CD8-positive, alpha-beta memory T cell (primary cell): ENCODE measurements at places on chromosomes 16 and 17. TPM values are rescaled to one million over a fixed set of nuclear protein-coding genes. Genes with fewer than 3 reads are reported as not detected.

Gene ALOX12B
- not detected for polyA plus RNA-seq

DNA sequence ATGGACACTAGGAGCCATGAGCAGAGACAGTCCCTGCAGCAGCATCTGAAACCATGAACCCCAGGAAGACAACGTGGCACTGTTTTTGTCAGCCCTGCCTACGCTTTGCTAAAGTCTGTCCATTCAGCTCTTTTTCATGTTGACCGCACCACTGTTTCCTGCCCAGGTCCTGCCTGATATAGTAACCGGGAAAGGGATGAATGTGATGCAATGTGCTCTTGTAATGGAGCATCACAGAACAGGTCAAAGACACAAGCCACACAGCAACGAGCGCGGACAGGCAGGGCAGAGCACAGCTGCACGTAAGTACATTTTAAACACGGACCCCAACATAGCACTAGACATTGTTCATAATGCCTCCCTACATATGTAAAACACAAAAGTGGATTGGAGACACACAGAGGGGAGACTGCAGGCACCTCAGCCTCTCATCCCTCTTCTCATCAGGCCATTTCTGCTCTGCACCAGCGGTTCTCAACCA is 16.9 kb upstream of the TNFRSF13B start:
- peaks cover 41% of the 10 kb centered on the region for H3K4me1 ChIP-seq
- no peaks in the 10 kb centered on the region for H3K27me3 ChIP-seq
- no peaks in the 10 kb centered on the region for H3K36me3 ChIP-seq
- peak overlapping the region; percentile 4 for H3K4me3 ChIP-seq
- H3K27ac ChIP-seq: peak overlapping the region; percentile 43

GRCh38 chr16:66651474-66651765 is 45.1 kb downstream of the CMTM4 start:
- peaks cover 9% of the 10 kb centered on the region for H3K4me1 ChIP-seq
- H3K4me3 ChIP-seq: peak overlapping the region; percentile 45
- no peak for DNase-seq

GRCh38 chr16:1297018-1297696 is 12.3 kb upstream of the UBE2I start:
- peaks cover 5% of the 10 kb centered on the region for H3K4me1 ChIP-seq
- H3K36me3 ChIP-seq: no peaks in the 10 kb centered on the region
- no peak for DNase-seq
- H3K4me3 ChIP-seq: no peak overlapping the region
- no peaks in the 10 kb centered on the region for H3K27me3 ChIP-seq
- H3K27ac ChIP-seq: peak overlapping the region; percentile 64

Gene TAX1BP3
- 38.9 TPM for polyA plus RNA-seq

GRCh38 chr17:37543637-37544052 is 54.0 kb downstream of the DUSP14 start:
- H3K27ac ChIP-seq: no peak overlapping the region
- no peak for DNase-seq
- H3K4me1 ChIP-seq: peaks cover 14% of the 10 kb centered on the region
- H3K4me3 ChIP-seq: no peak overlapping the region
- H3K27me3 ChIP-seq: no peaks in the 10 kb centered on the region

DNA sequence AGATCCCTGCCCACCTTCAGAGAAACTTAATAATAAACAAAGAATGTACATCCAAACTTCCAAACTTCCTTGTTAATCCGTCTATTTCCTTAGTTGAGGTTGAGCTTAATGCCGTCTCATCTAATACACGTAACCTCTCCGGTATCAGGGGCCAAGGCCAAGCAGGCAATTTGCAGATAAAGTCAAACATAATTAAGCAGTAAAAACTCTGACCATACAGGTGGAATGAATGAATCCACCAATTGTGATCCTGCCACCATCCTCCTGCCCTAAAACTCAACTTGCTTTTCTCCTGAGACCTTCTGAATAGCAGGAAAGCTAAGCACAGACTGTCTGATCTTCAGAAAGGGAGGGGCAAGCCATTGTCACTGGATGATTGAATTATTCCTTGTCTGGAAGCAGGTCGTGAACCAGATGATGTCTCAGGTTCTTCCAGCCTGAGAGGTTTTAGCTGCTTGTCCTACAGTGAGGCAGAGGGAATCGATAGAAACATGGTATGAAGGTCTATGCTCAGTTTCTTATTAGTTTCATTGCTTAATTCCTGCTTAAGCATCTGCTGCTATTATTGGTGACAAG is 1111.8 kb upstream of the EEF2KMT start:
- no peaks in the 10 kb centered on the region for H3K27me3 ChIP-seq
- no peak for DNase-seq
- H3K4me1 ChIP-seq: no peaks in the 10 kb centered on the region
- H3K4me3 ChIP-seq: no peak overlapping the region
- H3K27ac ChIP-seq: no peak overlapping the region

Gene HOXB1
- not detected for polyA plus RNA-seq

- no peaks in the 10 kb centered on the region for H3K27me3 ChIP-seq
- no peak overlapping the region for H3K27ac ChIP-seq
- no peaks in the 10 kb centered on the region for H3K36me3 ChIP-seq
- no peak for DNase-seq
- H3K4me1 ChIP-seq: peaks cover 1% of the 10 kb centered on the region
- H3K4me3 ChIP-seq: no peak overlapping the region
These were observed 39.4 kb downstream of the OTOA start for GRCh38 chr16:21703156-21703555.

GRCh38 chr17:30421592-30421991 is 42.9 kb downstream of the CPD start:
- H3K4me1 ChIP-seq: no peaks in the 10 kb centered on the region
- H3K4me3 ChIP-seq: no peak overlapping the region
- no peak overlapping the region for H3K27ac ChIP-seq
- no peak for DNase-seq
- H3K36me3 ChIP-seq: no peaks in the 10 kb centered on the region
- H3K27me3 ChIP-seq: no peaks in the 10 kb centered on the region

GRCh38 chr17:58032691-58033415 is 25.8 kb upstream of the SRSF1 start:
- no peaks in the 10 kb centered on the region for H3K27me3 ChIP-seq
- no peaks in the 10 kb centered on the region for H3K36me3 ChIP-seq
- no peaks in the 10 kb centered on the region for H3K4me1 ChIP-seq
- H3K4me3 ChIP-seq: no peak overlapping the region
- DNase-seq: no peak

Gene KRTAP4-4
- polyA plus RNA-seq: not detected

Gene KRT222
- polyA plus RNA-seq: not detected

- no peak overlapping the region for H3K4me3 ChIP-seq
- no peaks in the 10 kb centered on the region for H3K27me3 ChIP-seq
- H3K27ac ChIP-seq: no peak overlapping the region
These were observed 28.9 kb upstream of the CDH5 start for GRCh38 chr16:66337463-66338188.

DNA sequence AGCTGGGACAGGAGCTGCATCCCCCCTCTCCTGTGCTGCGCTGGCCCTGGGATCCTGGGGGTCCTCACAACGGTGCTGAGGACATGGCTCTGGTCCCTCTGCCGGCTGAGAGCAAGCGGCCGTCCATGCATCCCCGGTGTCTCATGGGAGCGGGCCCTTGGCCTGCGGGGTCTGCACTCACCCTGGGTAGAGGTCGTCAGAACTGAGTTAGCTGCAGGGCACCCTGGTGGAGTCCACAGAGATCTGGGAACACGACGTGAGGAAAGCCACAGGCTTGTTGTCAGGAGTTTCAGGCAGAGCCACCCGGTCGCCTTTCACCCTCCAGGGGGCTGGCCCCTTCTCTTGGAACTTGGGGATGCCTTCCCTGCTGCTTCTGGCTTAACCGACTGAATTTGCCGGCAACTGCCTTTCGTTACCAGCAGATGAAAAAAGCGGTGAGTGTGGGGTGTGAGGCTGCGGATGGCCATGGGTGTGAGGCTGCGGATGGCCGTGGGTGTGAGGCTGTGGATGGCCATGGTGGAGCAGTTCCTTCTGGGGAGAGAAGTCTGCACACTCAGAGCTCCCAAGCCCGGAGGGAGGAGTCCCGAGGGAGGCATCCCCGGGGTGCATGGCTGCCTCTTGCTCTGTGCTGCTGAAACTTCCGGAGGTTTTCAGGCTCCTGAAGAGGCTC is 81.7 kb downstream of the LMF1 start:
- no peak overlapping the region for H3K27ac ChIP-seq
- no peaks in the 10 kb centered on the region for H3K36me3 ChIP-seq
- DNase-seq: no peak
- no peaks in the 10 kb centered on the region for H3K27me3 ChIP-seq
- no peak overlapping the region for H3K4me3 ChIP-seq

Gene KIFC3
- 0.82 TPM for polyA plus RNA-seq

DNA sequence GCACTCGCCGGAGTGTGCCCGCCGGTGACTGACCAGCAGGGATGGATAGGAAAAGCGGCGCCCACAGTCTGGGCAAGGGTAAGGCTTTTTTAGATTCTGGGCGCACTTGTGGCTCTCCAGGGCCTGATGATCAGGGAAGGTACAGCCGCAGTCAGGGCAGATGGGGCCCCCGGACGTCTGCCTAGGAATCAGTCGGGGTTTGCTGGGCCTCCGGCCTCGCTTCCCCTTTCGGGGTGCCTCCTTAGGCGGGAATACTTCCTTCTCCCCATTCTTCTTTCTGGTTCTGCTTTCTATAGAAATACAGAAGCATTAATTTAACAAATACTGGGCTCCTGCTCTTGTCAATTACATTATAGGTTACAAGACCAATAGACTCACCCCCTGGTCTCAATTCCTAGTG is 5.0 kb downstream of the ZNF689 start:
- H3K27me3 ChIP-seq: no peaks in the 10 kb centered on the region
- no peak for DNase-seq
- H3K27ac ChIP-seq: no peak overlapping the region

Gene SCGB1C2
- polyA plus RNA-seq: not detected

- H3K27ac ChIP-seq: no peak overlapping the region
- peak; percentile 11 for DNase-seq
- no peaks in the 10 kb centered on the region for H3K27me3 ChIP-seq
- H3K36me3 ChIP-seq: no peaks in the 10 kb centered on the region
- no peak overlapping the region for H3K4me3 ChIP-seq
These were observed 12.4 kb downstream of the SGCA start for GRCh38 chr17:50177983-50178834.

DNA sequence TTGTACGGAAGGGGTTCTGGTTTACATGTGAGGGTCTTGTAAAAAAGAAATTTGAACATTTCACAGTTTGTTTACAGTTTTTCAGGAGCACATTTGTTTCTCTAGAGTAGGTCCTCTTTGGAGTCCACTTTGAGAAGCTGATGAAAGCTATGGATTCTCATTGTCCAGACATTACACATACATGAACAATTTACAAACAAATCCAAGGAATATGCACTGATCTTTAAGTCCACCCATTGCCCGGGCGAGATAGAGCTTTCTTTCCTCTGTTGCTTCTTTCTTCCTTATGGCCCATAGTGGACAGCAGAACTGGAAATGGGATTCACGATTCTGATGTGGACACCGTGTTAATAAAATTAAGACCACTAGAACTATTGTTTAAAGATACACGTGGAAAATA is 1.9 kb downstream of the DCAF7 start:
- H3K36me3 ChIP-seq: no peaks in the 10 kb centered on the region
- peak overlapping the region; percentile 3 for H3K27ac ChIP-seq
- DNase-seq: no peak
- H3K4me1 ChIP-seq: peaks cover 51% of the 10 kb centered on the region
- peak overlapping the region; percentile 12 for H3K4me3 ChIP-seq

DNA sequence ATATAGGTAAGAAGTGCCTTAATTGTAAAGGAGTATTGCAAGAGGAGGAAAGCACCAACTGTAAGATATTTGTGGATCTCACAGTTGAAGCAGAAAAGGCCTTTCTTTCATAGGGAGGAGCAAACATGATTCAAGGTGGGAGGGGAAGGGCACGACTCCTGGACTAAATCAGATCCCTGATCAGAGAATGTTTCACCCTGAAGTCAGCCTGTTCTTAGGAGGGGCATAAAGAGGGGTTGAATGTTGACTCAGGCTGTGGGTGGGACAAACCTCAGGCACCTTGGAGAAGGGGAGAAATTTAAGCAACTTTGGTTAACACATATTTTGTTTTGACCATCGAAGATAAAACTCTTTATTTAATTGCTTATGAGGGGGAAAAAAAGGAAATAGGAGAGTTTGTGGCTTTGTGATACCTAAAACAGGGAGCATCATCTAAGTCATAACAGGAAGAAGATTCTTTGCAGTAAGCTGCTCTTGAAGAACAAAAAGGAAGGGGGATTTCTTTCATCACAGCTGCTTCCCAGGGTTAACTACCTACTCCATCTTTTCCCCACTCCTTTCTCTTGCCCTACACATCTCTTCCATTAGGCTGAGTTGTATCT is 158.6 kb upstream of the ZNF267 start:
- H3K4me1 ChIP-seq: peaks cover 35% of the 10 kb centered on the region
- no peak for DNase-seq
- H3K27me3 ChIP-seq: no peaks in the 10 kb centered on the region
- H3K36me3 ChIP-seq: no peaks in the 10 kb centered on the region

DNA sequence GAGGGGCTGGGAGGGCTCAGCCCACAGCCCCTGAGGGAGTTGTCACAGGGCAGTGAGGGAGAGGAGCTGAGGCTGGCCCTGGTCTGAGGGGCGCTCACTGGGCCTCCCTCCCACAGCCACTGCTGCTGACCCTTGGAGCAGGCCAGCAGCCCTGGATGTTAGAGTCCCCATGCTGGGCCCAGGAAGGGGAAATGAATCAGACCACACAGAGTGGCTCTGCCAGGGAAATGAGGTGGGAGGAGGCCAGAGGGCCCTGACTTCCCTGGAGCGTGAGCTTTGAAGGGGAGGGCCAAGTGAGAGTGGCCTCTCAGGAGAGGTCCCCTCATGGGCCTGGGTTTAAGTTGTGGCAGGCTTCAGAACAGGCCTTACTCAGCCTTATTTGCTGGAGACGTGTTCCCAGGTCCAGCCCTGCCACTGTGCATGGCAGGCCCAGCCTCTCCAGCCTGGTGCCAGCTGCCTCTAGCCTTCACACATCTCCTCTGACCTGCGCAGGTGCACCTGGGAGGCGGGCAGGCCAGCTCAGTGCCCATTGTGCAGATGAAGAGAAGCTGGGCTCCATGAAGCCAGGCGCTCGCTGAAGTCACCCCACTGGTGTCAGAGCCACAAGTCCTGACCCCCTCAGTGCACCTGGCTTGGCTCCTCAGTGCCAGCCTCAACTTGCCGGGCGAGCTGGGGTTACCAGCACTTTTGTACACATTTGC is 15.4 kb downstream of the GPT2 start:
- no peak for DNase-seq
- H3K4me3 ChIP-seq: no peak overlapping the region
- H3K27me3 ChIP-seq: no peaks in the 10 kb centered on the region
- H3K4me1 ChIP-seq: no peaks in the 10 kb centered on the region

DNA sequence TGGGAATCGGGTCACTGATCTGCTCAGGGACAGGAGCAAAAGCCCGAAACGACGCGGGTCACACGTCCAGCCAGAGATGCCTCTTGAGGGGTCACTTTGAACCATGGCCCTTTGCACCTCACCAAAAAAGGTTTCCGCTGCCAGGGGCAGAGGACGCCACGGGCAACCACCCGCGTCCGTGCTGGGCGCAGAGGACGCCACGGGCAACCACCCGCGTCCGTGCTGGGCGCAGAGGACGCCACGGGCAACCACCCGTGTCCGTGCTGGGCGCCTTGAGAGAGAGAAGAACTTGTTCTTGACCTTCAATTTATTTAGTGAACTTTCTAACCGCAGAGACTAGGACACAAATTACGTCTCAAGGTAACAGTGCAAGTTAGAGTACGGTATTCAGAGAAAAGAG is 35.5 kb downstream of the TIMM22 start:
- H3K27me3 ChIP-seq: no peaks in the 10 kb centered on the region
- no peaks in the 10 kb centered on the region for H3K36me3 ChIP-seq
- no peaks in the 10 kb centered on the region for H3K4me1 ChIP-seq
- H3K27ac ChIP-seq: no peak overlapping the region
- DNase-seq: no peak

Gene HSD17B1
- polyA plus RNA-seq: 0.48 TPM
